ENCODE measurements at places on chromosomes 3 and 15. TPM values are rescaled to one million over a fixed set of nuclear protein-coding genes. Genes with fewer than 3 reads are reported as not detected.

- DNase-seq: no peak
Observed at GRCh38 chr3:114624047-114624445, 330.2 kb downstream of the TIGIT start.

DNA sequence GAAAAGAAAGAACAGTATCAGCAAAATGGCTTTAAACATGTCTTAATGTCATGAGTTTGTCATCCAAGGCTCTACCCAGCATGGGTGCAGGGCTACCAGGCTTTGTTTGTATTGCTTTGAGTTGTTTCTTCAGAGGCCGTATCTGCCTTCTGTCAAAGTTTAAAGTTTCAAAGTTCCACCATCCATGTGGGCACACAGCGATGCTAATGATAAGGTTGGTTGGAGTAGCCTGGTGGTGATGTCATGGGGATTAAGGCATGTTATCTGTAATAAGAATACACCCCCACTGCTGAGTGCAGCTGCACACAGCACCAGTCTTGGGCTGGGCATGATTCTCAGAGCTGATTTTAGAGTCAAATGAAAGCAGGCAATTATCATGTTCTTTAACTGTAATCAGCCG is 72.0 kb upstream of the LRTM1 start:
- no peak for DNase-seq

Gene NDUFB4
- 109 TPM for total RNA-seq

DNA sequence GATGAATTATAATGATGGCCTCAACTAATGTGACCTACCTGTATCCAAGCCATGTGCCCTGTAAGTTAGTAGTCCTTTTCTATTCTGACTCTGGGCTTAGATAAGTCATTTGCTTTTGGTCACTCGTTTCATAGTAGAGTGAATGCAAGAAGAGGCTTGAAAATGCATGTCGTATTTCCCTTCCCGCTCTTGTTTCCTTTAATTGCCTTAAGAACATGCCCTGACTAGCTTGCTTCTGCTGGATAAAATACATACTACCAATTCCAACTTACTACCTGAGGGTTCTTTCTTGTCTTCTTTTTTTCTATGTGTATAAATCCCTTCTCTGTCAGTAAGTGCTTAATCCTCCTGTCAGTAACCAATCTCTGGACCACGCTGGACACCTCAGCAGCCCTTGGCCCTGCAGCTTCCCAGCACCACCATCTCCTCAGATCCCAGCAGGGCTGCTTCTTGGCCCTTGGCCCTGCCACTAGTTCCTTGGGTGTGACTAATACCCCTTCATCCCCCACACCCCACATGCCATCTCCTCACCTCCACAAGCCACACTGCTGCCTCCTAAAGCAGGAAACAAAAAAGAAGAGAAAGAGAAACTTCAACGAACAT is 771.7 kb downstream of the IGSF11 start:
- DNase-seq: no peak

Gene ZBBX
- total RNA-seq: not detected

GRCh38 chr3:120052677-120053076 is 41.6 kb downstream of the GSK3B start:
- DNase-seq: no peak

- DNase-seq: no peak
Observed at GRCh38 chr3:157544501-157545130, 41.4 kb upstream of the VEPH1 start.

- no peak for DNase-seq
Observed at GRCh38 chr3:14120111-14120920, 4.4 kb downstream of the CHCHD4 start.

Gene ROPN1
- not detected for total RNA-seq

DNA sequence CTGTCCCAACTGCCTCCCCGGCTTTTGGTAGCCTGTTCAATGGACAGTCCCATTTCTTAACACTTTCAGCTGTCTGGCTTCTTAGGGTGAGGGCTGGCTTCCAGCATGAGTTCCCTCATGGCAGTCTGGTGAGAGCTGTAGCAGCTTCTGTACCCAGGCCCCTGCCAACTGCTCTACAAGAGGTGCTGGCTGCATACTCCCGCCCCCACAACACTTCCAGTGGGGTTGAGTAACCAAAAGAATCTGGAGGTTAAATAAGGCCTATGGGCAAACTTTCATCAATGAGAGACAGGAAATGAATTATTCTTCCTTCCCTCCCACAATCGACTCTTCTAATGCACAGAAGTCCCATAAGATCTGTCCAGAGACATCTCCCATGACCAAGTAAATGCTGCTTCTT is 145.0 kb downstream of the NEK10 start:
- DNase-seq: no peak

DNA sequence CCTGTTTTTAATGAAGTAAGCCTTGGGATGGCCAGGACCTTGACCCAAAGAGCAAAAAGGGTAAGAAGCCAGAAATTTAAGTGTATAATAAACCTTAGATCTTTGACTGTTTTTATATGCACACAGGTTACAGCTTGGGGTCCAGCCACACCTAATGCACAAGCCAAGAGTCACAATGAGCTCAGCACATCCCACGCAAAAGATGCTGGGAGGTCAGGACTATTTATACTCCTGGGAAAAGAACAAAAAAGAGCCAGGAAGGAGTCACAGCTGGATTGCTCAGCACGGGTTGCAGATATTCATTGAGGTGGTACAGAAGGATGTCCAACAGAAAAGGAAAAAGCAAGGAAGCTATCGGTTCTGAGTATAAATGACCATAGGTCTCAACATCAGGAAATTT is 536.3 kb downstream of the NTRK3 start:
- DNase-seq: no peak

- no peak for DNase-seq
Observed at GRCh38 chr3:195348426-195349115, 77.6 kb upstream of the XXYLT1 start.

Gene TM6SF1
- 22.3 TPM for total RNA-seq

DNA sequence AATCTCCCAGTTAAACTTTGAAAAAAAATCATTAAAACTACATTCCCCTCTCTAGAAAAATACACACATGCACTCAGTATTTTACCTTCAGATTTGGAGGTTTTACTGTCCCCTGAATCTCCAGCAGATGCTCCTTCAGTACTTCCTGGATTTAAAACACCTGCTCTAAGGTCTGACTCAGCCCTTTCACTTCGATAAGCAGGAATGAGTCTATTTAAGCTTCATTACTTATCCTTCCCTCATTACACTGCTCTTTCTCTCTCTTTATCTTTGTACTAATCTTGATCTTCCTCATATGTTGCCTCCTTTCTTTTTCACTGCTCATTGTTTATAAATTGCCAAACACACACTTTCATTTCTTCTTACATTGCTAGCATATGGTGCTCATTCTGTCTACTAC is 443.9 kb downstream of the DIPK2A start:
- no peak for DNase-seq

GRCh38 chr3:55629432-55629831 is 142.3 kb upstream of the WNT5A start:
- no peak for DNase-seq

DNA sequence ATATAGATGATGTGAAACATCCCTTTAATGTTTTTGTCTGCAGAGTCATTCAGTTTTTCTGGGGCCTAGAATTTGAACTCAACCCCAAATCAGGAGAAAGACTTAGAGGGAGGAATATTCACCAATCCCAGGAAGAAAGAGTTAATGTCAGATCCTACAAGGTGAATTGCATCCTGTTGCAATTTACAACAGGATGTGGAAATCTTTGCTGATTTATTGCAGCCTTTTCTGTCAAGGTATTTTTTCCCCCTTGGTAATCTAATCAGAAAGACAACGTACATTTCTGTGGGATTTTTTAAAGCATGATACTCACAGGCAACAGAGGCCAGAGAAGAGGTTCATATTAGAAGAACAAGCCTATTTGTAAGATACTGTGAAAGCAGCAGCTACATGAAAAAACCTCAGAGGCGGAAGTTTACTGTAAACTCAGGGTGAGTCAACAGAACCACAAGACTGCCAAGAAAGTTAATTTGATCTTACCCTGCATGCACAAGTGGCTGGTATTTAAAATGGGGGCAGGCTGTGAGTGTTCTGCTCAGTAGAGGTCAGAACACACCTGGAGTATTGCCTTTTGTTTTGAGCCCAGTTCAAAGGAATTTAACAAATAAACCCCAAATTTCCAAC is 531.9 kb downstream of the AGBL1 start:
- DNase-seq: no peak

- DNase-seq: no peak
Observed at GRCh38 chr3:160661660-160662059, 15.3 kb upstream of the ARL14 start.
